CD4-positive, alpha-beta T cell (primary cell): ENCODE measurements at places on chromosomes 12 and 14.

DNA sequence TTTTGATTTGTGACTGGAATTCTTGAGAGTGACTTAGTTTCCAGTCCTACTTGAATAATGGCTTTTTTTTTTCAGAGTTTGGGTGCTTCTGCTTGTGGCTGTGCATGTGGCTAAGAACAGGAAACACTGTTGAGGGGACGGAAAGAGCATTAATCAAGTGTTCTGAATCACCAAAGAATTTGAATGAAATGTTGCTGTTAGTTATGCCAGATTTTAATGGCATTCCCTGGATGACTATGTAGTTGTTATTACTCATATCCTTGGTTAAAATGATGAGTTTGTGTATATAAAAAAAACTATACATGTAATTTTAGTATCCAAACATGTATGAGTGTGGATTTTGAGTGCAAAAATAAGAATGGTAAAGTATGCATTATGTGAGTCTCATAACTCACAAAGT, 347.9 kb downstream of the BCAT1 start:
- no peak for DNase-seq

DNA sequence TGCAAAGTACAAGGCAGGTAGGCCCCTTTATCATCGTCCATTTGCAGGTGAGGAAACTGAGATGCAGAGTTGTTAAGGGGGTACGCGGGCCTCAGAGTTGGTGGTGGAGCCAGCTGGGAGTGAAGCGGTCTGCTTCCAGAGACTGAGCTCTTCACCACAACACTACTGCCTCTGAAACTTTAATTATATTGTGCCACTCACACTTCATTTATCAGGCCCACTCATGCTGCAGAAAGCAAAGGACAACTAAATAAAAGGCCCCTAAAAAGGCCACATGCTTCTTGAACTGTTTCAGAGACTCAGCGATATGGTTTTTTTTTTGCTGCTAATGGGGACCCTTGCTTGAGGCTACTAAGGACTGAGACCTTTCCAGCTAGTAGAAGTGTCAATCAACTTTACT, 153.1 kb downstream of the TTC7B start:
- DNase-seq, result no peak

DNA sequence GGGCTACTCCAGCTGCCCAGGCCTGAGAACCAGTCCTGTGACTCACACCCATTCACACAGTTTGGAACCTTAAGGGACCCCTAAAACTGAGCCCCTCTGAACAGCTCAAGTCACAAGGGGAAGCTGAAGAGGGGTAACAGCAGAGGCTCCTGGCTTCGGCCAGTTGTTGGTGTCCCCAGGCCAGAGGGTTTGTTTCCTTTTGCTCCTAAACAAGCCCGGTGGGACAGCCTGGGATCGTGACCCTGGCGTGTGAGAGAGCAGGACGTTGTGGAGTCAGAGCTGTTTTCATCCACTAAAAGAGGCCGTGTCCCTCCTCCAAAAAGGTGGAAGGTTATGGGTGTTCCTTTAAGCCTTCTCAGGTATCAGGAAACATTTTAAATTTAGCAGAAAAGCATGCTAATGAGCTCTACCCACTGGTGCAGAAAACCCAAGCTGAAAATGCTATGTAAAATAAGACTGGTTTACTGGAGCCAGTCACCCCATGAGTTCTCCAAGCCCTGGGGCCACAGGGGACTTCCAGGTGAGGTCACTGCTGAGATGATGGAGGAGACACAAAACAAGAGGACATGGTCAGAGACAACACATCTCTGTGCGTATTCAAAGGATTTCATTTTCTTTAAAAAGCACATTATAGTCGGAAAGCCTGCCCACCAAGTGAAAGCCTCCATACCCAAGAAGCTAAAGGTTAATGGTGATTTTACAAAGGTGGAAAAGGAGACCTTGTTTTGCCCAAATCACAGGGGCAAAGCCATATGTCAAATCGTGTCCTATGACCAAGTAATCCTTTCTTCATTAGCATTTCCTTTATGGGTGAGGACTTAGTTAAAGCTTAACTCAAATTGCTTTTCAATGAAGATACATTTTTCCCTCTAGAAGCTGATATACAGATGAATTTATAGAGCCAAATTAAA, 14.1 kb downstream of the PRKAB1 start:
- no peak for DNase-seq

GRCh38 chr14:94047581-94047980, 21.4 kb downstream of the OTUB2 start:
- no peak for DNase-seq

GRCh38 chr12:123164222-123164621, 13.3 kb upstream of the PITPNM2 start:
- DNase-seq, result no peak

GRCh38 chr14:21902561-21903181, 229.1 kb upstream of the OR4E1 start:
- DNase-seq, result peak; percentile 21

DNA sequence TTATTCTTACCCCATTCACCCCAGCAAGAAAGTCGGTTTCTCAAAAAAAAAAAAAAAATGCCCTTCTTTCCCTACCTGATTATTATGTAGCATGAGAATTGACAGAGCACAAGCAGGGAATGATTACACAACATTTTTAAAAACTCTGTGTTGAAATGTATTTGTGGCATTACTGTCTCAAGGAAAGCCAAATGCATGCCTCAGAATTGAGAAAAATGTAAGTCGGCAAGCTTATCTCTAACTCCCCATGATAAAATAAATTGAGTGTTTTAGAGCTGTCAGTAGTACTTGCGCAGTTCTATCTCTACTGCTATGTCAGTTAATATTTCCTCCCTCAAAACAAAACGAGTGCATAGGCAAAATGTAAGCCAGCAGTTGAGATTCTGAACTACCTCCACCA, 25.7 kb downstream of the ANO4 start:
- no peak for DNase-seq

- peak; percentile 49 for DNase-seq
Measured at GRCh38 chr12:121400332-121401139, 618 bp downstream of the RNF34 start.

GRCh38 chr12:85280165-85280983, at the start of gene ALX1:
Gene ALX1 (plus strand): TSS chr12:85280220. CDS start chr12:85280262, 42 bp downstream.
- DNase-seq, result no peak

DNA sequence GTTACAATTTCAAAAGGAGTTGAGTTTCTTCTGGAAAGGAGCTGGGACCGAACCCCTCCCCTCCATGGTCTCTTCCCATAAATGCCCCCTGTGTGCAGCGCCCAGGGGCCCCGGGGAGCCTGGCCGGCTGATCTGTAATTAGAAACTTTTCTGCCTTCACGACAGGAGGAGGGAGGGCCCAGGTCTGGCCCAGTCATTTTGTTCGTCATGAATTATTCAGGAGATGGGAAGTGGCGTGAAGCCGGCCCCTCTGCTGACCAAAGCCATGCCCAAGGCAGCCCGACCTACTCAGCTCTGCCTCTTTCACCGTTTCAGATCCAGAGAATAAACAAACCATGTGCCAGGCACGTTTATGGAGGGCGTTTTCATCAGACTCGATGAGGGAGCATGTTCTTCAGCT, 33.3 kb upstream of the MSI1 start:
- DNase-seq, result no peak

DNA sequence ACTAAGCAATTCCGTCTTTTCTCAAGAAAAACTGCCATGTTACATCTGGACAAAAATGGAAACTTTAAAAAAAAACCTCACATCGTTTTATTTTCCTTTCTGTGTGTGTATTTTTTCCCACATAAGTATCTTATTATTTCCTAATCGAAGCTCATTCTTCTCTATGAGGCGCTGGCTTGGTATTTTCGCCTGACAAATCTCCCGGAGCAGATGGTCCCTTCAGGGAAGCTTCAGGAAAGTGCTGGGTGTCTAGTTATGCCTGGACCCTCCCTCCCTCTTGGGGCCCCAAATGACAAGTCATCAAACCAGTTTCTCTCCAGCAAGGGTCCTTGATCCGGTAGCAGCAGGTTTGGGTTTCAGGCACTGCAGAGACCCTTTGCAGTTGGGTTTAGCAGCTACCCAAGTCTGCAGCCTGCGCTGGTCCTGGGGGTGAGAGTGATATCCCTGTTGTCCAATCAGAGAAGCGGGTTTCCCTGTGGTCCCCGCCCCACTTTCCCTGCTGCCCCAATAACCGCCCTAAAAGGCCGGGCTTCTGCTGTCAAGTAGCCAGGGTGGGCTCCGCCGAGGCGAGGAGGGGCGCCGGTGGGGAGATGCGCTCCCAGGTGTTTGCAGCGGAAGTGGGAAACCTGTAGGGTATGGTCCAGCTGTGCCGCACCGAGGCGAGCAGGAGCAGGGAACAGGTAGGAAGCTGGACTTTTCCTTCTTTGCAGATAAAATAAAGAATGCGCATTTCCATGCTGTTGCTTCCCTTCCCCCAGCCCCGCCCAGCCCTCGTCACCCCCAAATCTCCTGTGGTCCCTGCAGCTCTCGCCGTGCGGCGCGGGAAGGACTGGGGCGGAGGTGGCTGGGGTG, at the start of gene CNTN1:
TSS of gene CNTN1 (plus strand) at position 527 of the 852 bp plus-strand sequence.
- DNase-seq, result no peak

- DNase-seq, result no peak
Measured at GRCh38 chr14:77436042-77436441, 12.7 kb upstream of the NOXRED1 start.

DNA sequence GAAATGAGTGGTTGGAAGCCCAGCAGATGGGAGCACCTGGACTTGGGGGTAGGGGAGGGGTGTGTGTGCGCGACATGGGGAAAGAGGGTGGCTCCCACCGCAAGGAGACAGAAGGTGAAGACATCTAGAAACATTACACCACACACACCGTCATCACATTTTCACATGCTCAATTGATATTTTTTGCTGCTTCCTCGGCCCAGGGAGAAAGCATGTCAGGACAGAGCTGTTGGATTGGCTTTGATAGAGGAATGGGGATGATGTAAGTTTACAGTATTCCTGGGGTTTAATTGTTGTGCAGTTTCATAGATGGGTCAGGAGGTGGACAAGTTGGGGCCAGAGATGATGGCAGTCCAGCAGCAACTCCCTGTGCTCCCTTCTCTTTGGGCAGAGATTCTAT, 9.2 kb downstream of the GABARAPL1 start:
- DNase-seq, result no peak

DNA sequence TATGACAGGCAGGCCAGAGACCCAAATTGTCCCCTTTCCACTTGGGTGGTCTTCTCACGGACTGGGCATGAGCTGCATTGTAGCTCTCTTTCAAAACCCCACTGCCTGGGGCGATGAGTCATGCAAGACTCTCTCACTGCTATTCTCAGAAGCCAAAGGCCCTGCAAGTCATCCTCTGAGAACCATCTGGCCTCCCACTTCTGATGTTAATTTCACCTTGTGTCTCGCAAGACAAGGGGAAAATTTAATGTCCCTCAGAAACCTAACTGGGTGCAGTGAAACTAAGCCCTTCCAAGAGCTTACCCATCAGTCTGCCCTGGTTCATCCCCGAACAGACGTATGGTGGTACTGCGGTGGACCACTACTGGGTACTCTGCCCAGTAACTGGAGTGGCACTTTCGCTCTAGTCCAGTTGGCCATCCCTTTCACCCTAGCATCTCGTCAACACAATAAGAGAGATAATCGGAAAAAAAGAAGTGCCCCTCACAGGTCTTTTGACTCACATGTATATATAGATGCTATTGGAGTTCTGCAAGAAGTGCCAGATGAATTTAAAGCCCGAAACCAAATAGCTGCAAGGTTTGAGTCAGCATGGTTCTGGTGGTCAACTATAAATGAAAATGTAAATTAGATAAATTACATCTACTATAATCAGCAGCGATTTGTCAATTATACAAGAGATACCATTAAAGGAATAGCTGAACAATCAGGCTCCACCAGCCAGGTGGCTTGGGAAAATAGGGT, 31.3 kb upstream of the LALBA start:
- DNase-seq, result no peak

DNA sequence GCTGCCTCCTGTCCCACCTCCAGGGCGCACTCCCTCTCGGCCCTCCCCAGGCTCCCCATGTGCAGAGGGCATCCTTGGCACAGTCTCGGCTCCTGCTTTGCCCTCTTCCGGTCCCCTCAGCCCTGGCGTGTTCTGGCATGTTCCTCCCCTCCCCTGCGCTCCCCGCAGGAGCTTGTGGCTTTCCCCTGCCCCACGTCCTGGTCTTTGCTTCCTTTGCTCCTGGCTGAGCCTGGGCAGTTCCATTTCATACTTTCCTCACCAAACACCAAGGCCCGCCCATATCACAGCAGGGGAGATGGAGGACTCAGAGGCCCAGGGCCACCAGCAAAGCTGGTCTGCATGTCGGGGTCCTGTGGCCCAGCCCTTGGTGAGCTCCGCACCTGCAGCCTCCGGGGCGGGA, 56.0 kb downstream of the FBRSL1 start:
- DNase-seq, result no peak

DNA sequence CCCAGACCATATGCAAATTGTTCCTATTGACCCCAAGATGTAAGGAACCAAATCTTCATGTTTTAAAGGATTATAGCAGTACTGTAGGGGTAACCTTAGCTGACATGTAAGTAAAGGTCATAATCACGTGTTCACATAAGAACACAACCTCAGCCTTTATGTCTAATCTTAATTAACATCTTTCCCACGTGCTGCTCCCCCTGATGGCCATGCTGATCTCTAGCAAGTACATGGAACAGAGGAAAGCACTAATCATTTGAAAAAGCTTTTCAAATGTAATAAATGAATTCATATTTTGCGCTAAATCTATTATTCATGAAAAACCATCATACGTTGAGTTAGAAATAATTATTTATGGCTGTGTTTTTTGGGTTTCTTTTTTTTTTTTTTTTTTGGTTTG, 30.5 kb upstream of the ITPR2 start:
- DNase-seq, result no peak

DNA sequence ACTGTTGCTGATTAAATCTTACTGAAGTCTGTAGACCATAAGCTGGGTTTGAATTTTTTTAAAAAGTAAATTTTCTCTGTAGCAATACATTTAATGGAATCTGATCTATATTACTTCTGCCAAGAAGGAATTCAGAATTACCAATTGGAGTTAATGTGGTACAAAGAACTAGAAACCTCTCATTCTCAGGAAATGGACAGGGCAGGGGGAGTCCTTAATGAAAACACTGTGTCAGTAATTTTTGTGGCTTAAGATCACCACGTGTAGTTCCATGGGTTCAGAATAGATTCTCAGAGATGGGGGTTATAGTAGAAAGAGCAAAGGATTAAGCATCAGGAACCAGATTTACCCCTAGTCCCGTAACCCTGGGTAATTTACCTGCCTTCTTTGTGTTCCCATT, 30.3 kb downstream of the FBXL14 start:
- no peak for DNase-seq

DNA sequence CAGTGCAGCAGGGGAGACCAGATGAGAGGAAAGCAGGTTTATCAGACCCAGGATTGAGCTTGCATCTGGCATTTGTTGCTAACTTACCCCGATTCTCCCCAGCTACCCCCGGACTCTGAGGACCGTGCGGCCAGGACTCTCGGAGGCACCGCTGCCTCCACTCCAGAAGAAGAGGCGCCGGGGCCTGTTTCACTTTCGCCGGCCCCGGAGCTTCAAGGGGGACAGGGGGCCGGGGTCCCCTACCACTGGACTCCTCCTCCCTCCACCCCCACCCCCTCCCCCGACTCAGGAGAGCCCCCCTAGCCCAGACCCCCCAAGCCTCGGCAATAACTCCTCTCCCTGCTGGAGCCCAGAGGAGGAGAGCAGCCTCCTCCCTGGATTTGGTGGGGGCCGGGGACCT, 6.5 kb upstream of the CPNE6 start:
- no peak for DNase-seq

- no peak for DNase-seq
Measured at GRCh38 chr12:86179855-86180254, 76.3 kb downstream of the MGAT4C start.

GRCh38 chr14:43161477-43161876, 1345.6 kb downstream of the FSCB start:
- DNase-seq, result no peak
